ENCODE measurements at places on chromosomes 4 and X.

- DNase-seq = no peak
Observed at GRCh38 chrX:154495472-154495922, 5.1 kb upstream of the SLC10A3 start.

DNA sequence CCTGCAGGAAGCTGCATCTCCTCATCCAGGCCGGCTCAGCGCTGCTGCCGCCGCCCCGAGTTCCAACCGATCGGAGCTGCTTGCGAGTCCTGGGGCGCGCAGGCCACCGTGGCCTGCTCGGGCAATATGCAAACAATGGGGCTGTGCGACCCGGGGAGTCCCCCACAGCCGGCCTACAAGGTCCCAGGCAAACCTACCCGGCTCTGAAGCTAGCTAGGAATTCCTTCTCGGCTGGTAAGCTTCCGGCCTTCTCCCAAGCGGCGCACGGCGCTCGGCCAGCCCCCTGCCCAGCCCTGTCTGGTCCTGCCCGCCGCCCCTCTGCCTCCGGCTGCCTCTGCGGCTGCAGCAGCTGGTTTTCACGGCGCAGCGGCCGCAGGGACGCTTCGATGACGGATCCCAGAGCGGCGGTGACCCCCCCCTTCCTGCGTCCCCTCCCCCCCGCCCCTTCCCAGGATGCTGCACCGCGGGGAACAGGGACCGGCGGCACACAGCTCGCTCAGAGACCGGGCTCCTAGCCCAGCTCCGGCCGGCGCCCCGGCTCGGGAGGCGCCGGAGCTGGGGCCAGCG is 59.4 kb downstream of the TSC22D3 start:
- peak; percentile 4 for DNase-seq

DNA sequence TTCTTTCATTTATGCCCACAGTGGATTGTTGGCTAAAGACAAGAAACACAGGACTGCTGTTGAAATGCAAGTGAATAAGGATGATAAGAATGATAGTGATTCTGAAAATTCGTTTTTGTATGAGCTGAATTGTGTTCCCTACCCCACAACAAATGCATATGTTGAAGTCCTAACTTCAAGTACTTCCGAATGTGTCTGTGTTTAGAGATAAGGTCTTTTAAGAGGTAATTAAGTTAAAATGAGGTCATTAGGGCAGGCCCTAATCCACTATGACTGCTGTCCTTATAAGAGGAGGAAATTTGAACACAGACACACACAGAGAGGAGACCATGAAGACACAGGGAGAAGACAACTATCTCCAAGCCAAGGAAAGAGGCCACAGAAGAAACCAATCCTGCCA is 126.6 kb upstream of the ACSL4 start:
- no peak for DNase-seq

GRCh38 chrX:19372170-19372546 is 28.4 kb downstream of the PDHA1 start:
- peak; percentile 13 for DNase-seq

- DNase-seq = no peak
Observed at GRCh38 chrX:99752776-99753175, 657.3 kb downstream of the PCDH19 start.

GRCh38 chr4:14478504-14478903 is 523.8 kb upstream of the CPEB2 start:
- DNase-seq = no peak

DNA sequence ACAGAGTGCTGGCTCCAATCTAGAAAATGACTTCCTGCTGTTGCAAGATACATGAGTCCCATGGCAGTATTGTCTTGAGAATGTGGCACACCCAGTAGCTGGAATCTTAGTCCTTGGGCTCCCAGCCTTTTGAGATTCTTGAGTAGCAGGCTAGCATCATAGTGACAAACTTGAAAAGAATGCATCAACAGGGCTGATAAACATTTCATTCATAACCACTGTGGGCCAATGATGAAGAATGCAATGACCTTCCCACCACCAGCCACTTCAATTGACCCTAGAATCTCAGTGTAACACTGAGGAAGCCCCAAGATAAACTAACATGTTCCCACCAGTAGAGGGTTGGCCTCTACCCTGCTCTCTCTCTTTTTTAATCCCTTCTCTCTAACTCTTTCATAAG is 329.3 kb downstream of the GBA3 start:
- no peak for DNase-seq

- no peak for DNase-seq
Observed at GRCh38 chrX:119190831-119191230, 45.3 kb upstream of the PGRMC1 start.

DNA sequence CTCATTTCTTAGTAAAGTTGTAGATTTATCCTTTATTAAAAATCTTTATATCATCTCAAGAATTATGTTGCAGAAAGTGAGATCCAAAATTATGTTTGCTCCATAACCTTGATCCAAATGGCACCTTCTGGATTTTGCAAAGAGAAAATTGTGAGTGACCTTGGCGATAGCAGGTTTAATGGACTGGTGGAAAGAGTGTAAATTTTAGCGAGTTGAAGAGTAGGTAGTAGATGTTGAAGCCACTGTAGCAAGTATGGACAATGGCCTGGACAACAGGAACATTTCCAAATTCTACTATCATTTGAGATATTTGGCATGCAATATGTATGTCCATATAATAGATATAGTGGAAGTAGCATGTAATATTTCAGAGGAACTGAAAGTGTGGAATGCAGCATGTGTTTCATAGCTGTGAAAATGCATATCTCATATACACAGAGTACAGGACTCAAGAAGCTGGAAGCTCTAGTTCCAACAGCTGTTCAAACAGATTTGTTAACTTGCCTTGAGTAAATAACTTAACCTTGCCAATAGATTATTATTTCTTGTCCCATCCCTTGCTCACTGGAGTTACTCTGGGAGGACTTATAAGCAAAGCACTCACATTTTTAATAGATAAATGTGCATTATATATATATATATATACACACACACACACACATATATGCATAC is 152.5 kb upstream of the TLL1 start:
- DNase-seq = no peak

DNA sequence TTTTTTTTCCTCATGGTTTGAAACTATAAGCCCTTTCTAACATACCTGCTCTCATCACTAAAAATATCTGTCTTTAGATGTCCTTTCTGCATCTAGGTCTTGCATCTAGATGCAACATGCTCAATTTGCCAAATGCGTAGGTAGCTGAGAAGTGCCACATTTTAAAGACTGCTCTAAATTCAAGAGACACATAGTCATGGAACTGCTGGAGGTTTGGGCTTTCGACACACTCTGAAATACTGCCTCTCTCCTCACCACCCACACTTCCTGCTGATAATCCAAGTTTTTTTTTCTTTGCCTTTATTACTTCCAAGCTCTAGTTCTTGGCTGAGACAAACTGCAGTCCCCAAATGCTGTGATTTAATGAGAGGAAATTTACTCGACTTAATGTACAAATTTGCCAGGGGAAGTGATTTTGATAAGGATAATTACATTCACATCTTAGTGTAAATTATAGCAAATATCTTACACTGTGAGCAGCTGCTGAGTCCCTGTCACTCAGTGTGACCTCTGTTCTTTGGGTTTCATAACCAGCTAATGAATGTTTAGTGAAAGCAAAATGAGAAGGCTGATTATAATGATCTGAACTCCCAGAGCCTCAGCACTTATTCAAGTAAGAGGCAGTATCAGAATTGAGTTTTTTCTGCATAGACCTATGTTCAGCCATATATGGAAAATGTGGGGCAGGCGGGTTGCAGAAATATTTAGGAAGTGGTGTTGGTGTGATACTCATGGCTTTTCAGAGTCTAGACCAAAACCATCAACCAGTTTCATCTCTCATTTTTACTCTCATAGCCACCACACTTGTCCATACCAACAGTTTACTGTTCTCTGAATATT is 31.3 kb downstream of the DRD5 start:
- DNase-seq = no peak

GRCh38 chr4:34157547-34157946 is 2086.8 kb downstream of the ARAP2 start:
- no peak for DNase-seq

DNA sequence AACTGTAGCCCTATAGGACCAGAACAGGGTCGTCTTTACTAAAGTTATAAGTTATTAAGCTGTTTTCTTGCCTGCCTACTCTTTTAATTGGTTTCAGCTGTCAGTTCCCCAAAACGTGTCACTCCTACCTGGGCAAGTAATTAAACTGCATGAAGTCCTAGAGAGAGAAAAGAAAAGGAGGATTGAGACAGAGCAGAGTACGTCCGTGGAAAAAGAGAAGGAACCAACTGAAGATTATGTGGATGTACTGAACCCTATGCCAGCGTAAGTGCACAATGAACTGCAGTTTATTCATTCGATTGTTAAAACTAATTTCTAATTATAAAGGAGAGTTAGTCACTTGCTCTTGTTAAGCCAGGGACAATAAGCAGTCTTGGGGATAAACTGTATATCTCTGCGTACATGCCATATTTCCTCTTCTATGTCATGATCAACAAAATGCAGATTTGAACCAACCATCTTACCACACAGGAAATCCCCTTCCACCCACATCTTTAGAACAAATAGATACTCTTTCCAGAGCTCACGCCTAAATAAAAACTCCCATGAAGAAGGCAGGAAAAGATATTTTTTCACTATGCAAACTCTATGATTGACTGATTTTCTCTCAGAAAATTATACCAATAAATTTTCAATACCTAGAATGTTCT is 22.8 kb downstream of the STAP1 start:
- peak; percentile 73 for DNase-seq
